ENCODE measurements at places on chromosomes 2 and 18.

GRCh38 chr2:173544641-173545363 is 190.1 kb downstream of the CDCA7 start:
- no peak overlapping the region for H3K27ac ChIP-seq
- H3K4me1 ChIP-seq, result no peaks in the 10 kb centered on the region
- no peak overlapping the region for H3K4me3 ChIP-seq
- H3K36me3 ChIP-seq, result no peaks in the 10 kb centered on the region
- no peak for DNase-seq
- no peaks in the 10 kb centered on the region for H3K27me3 ChIP-seq

DNA sequence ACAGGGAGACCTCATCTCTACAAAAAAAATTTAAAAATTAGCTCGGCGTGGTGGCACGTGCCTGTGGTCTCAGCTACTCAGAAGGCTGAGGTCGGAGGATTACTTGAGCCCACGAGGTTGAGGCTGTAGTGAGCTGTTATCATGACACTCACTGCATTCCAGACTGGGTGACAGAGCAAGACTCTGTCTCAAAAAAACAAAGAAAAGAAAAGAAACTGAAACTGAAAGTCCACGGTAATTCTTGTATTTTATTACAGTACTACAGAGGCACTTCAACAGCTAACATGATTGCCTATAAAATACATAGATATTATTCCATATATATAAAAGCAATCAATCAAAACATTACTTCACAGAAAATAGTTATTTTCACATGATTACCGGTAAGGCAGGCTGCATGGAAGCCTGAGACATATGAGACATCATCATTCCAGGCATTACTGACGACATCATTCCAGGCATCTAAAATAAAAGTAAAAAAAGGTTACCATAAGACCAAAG is 23.1 kb downstream of the PRPF40A start:
- H3K27ac ChIP-seq, result no peak overlapping the region
- no peak for DNase-seq
- no peaks in the 10 kb centered on the region for H3K36me3 ChIP-seq
- H3K4me1 ChIP-seq, result peaks cover 4% of the 10 kb centered on the region

- no peak overlapping the region for H3K4me3 ChIP-seq
- no peaks in the 10 kb centered on the region for H3K4me1 ChIP-seq
- H3K36me3 ChIP-seq, result peaks cover 8% of the 10 kb centered on the region
- no peaks in the 10 kb centered on the region for H3K27me3 ChIP-seq
- no peak for DNase-seq
Observed at GRCh38 chr18:48915626-48916425, 34.9 kb downstream of the SMAD7 start.

- no peaks in the 10 kb centered on the region for H3K4me1 ChIP-seq
- no peak overlapping the region for H3K4me3 ChIP-seq
- no peak for DNase-seq
- no peaks in the 10 kb centered on the region for H3K27me3 ChIP-seq
Observed at GRCh38 chr2:3349211-3349693, 28.4 kb downstream of the EIPR1 start.

- no peak overlapping the region for H3K27ac ChIP-seq
- H3K27me3 ChIP-seq, result no peaks in the 10 kb centered on the region
Observed at GRCh38 chr2:60433018-60433596, 120.3 kb downstream of the BCL11A start.

DNA sequence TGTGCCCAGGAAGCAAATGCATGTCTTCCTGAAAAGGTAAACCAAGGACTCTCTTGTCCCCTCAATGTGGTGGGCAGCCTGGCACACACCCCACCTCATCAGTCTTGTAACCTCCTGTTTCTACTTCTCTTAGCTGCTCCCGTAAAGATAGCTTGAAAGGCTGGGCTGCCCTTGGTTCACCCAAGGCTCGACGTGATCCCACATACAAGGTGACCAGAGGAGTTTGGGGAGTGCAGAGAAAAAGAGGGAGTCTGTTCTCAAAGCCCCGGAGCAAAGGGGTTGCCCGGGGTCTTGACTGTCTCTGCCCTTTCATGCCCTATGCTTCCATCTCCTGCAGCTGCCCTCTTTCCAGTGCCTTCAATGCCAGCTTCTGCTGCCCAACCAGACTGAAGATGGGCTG is 18.3 kb upstream of the FOSL2 start:
- H3K27me3 ChIP-seq, result no peaks in the 10 kb centered on the region
- no peak overlapping the region for H3K27ac ChIP-seq
- H3K4me1 ChIP-seq, result peaks cover 11% of the 10 kb centered on the region
- DNase-seq, result no peak

DNA sequence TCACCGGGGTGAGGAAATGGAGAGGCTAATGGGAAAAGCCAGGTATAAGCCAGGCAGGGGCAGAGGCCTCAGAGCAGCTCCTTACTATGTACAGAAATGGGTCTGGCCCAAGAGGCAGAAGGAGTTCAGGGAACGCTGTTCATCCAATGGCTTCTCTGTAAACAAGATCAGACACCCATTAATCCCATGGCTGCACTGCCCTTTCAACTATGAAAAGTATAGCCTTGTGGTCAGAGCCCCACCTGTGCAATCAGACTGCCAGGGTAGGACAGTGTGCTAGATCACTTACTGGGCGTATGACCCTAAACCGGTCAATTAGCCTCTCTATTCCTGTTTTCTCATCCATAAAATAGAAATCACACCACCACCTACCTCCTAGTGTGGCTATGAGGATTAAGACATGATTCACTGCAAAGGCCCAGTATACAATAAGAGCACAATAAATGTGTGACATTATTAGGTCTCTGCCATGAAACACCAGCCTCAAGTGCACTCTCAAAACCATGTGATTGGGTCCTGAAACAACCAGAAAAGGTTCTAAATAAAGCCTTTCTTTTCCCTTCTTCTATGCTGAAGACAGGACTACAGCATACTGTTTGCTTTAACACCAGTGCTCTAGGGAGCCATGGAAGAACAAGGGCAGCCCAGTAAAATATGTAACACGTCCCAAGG is 4.4 kb downstream of the ANKRD44 start:
- peaks cover 58% of the 10 kb centered on the region for H3K4me1 ChIP-seq
- no peaks in the 10 kb centered on the region for H3K36me3 ChIP-seq
- no peaks in the 10 kb centered on the region for H3K27me3 ChIP-seq

- H3K27me3 ChIP-seq, result no peaks in the 10 kb centered on the region
- no peak overlapping the region for H3K4me3 ChIP-seq
- no peaks in the 10 kb centered on the region for H3K36me3 ChIP-seq
- no peaks in the 10 kb centered on the region for H3K4me1 ChIP-seq
- DNase-seq, result no peak
- no peak overlapping the region for H3K27ac ChIP-seq
Observed at GRCh38 chr2:99537910-99538485, 48.2 kb upstream of the REV1 start.

- no peaks in the 10 kb centered on the region for H3K27me3 ChIP-seq
- no peaks in the 10 kb centered on the region for H3K4me1 ChIP-seq
- no peaks in the 10 kb centered on the region for H3K36me3 ChIP-seq
- H3K4me3 ChIP-seq, result no peak overlapping the region
- no peak for DNase-seq
Observed at GRCh38 chr2:57160976-57161375, 885.6 kb upstream of the VRK2 start.

DNA sequence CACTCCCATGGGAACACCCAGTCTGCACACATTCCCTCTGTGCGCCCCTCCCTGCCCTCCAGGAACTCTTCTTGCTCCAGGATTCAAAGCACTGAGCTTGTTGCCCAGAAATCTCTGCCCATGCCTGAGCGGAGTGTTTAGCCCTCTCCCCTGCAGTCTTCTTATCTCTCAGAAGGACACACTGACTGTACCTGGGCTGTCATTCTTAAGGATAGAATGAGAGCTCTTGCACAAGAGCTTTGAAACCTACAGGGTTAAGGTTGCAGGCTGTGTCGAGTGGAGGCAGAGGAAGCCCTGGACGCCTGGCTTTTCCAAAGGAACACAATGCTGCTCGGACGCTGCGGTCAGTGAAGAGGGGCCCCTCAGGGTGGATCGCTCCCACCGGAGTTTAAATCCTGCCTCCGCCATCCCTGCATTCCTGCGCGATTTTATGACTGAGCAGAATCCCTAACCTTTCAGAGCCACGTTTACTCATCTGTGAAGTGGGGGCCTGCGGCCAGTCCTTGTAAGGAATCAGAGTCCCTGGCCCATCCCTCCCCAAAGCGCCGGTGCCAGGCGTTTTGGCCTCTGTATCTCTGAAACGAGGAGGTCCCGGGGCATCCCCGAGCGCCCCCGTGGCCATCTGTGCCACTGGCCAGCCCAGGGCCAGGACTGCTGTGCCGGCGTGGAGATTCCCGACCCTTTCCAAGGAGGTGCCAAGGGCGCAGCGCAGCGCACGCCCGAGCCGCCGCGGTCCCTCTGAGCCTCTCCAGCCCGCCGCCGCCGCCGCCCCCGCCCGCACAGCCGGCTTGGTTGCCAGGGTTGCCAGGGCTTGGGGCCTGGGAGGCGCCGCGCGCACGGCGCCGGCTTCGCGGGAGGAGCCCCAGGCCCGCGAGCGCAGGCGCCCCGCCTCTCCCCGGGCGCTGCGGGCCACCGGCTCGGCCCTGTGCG is 58.9 kb downstream of the FAM168B start:
- no peaks in the 10 kb centered on the region for H3K4me1 ChIP-seq
- no peak for DNase-seq
- H3K27me3 ChIP-seq, result peaks cover 6% of the 10 kb centered on the region
- no peak overlapping the region for H3K27ac ChIP-seq
- H3K4me3 ChIP-seq, result no peak overlapping the region

- H3K4me3 ChIP-seq, result no peak overlapping the region
- H3K27ac ChIP-seq, result no peak overlapping the region
- H3K4me1 ChIP-seq, result no peaks in the 10 kb centered on the region
- DNase-seq, result no peak
- H3K27me3 ChIP-seq, result no peaks in the 10 kb centered on the region
- no peaks in the 10 kb centered on the region for H3K36me3 ChIP-seq
Observed at GRCh38 chr2:236977852-236978398, 107.8 kb upstream of the COPS8 start.

GRCh38 chr2:183964565-183964964 is 633.8 kb upstream of the ZNF804A start:
- H3K4me3 ChIP-seq, result no peak overlapping the region
- H3K27ac ChIP-seq, result no peak overlapping the region
- no peaks in the 10 kb centered on the region for H3K4me1 ChIP-seq
- H3K36me3 ChIP-seq, result no peaks in the 10 kb centered on the region

DNA sequence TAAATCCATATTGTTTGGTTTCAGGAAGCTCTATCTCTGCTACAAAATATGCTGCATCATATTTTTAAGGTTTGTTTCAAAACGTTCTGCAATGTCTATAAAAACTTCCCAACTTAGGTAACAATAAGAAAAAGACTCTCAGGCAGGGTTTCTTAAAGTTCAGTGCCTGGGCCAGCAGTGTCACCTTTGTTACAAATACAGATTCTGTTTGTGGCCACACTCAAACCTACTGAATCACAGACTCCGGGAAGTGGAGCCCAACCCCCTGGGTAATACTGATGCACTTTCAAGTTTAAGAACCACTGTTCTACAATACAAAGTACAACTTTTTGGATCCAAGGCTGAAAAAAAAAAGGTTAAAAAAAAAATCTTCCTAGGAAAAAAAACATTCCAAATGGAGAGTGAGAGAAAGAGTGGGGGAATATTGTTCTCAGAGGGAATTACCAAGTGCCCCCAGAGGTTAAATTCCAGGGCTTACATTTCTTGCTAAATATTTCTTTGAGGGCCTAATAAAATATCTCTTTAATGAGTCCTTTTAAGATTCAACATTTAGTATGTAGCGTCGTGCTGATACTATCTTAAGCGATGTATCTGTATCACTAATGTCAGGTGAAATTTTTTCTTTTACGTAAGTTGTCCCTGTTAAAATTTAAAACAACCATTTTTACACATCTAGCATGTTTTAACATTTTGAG is 476.7 kb downstream of the TXNL1 start:
- H3K36me3 ChIP-seq, result no peaks in the 10 kb centered on the region
- no peaks in the 10 kb centered on the region for H3K27me3 ChIP-seq

DNA sequence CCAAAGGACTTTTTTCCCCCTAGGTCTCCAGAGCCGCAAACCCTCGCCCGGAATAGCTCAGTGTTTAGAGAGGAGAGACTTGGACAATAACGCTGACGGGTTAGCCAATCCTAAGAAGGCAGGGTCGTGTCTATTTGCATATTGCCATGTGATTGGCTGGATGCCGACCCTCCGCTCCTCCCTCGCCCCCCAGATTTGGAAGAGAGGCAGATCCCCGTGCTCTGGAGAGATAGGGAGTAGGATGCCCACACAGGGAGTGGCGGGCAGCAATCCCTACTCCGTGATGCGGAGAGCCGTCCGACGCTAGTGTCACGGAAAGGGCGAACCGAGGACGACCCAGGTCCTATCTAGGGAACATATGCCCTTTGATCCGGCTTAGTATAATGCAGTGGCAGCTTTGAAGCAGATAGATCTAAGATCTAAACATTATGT is 1.4 kb downstream of the WNT6 start:
- H3K27me3 ChIP-seq, result peaks cover 50% of the 10 kb centered on the region
- peaks cover 22% of the 10 kb centered on the region for H3K4me1 ChIP-seq
- no peak overlapping the region for H3K27ac ChIP-seq
- H3K4me3 ChIP-seq, result no peak overlapping the region
- no peak for DNase-seq

- H3K27ac ChIP-seq, result no peak overlapping the region
- no peak for DNase-seq
- no peaks in the 10 kb centered on the region for H3K27me3 ChIP-seq
- no peaks in the 10 kb centered on the region for H3K4me1 ChIP-seq
Observed at GRCh38 chr2:200300638-200301314, 5.7 kb upstream of the SPATS2L start.

DNA sequence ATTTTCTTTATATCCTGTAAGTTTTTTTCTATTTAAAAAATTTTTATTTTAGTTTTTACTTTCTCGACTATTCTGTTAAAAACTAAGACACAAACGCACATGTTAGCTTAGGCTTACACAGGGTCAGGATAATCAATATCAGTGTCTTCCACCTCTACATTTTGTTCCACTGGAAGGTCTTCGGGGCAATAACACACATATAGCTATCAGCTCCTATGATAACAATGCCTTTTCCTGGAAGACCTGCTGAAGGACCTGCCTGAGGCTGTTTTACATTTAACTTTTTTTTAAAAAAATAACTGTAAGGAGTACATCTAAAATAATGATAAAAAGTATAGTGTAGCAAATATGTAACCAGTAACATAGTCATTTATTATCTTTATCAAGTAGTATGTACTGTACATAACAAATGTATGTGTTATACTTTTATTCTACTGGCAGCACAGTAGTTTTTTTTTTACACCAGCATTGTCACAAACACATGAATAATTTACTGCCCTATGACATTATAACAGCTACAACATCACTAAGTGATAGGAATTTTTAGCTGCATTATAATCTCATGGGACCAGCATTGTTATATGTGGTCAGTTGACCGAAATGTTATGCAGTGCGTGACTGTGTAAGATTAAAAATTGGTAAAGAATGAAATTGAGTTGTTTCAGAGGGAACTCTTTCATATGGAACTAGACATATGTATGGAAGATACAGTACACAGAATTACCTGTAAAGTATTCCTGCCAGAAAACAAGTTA is 37.9 kb downstream of the CCDC138 start:
- no peak overlapping the region for H3K4me3 ChIP-seq
- no peak overlapping the region for H3K27ac ChIP-seq
- no peak for DNase-seq
- H3K27me3 ChIP-seq, result no peaks in the 10 kb centered on the region

- H3K27me3 ChIP-seq, result no peaks in the 10 kb centered on the region
- no peak overlapping the region for H3K27ac ChIP-seq
- H3K4me3 ChIP-seq, result no peak overlapping the region
- no peaks in the 10 kb centered on the region for H3K4me1 ChIP-seq
- DNase-seq, result no peak
- H3K36me3 ChIP-seq, result no peaks in the 10 kb centered on the region
Observed at GRCh38 chr2:52886556-52886955, 881.0 kb upstream of the CHAC2 start.

GRCh38 chr18:79952996-79953559 is 1.6 kb upstream of the SLC66A2 start:
- H3K4me3 ChIP-seq, result no peak overlapping the region
- H3K27me3 ChIP-seq, result no peaks in the 10 kb centered on the region
- no peak overlapping the region for H3K27ac ChIP-seq
- no peak for DNase-seq
